ENCODE measurements at places on chromosomes 4 and X.

GRCh38 chr4:41360214-41360920, 103.6 kb downstream of the UCHL1 start:
- no peak for DNase-seq

- DNase-seq = no peak
Measured at GRCh38 chr4:28488021-28488420, 1627.4 kb downstream of the STIM2 start.

DNA sequence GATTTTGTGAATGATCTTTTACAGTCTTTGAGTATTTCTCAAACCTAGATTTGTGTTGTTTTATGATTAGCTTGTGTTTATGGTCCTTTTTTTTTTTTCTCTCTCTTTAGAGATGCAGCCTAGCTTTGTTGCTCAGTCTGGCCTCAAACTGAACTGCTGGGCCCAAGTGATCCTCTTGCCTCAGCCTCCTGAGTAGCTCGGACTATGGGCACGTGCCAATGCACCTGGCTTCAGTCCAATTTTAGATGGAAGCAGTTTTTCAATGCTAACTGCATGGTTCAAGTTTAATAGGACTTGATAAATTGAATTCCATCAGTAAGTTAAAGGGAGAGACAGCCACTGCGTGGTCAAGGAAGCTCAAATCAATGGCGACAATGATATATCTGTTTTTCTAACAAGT, 3.8 kb upstream of the FGG start:
- DNase-seq = no peak

DNA sequence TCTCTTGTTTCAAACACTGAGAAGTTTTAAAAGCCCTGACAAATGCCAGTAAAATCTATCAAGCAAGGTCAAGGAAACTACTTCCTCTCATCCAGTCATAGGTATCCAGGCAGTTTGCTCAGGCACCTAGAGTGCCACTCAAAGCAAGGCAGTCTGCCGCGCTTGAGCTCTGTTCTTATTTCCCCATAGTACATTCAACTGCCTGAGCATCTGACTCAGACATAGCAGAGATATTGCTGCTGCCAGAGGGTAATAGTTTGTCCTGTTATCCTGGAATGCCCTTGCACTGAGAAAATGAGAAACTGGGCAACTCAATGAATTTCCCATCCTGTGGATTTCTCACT, 16.1 kb upstream of the ATP8A1 start:
- DNase-seq = no peak

DNA sequence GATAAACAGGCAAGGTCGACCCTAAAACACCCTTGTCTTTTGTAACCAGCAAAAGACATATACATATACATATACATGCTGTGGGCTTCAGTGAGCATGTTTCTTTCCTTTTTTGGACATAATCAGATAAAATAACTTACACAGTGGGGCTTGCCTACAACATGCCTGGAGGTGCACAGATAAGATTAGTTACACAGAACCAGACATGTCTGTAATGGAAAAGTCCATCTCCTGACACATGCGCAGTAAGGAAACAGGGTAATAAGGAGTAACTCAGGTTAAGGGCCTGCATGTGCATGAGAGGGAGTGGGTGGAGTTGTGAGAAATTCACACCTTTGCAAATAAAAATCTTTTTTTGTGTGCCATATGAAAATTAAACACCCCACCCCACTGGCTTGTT, 3.4 kb downstream of the UGT2A1 start:
- DNase-seq = no peak

DNA sequence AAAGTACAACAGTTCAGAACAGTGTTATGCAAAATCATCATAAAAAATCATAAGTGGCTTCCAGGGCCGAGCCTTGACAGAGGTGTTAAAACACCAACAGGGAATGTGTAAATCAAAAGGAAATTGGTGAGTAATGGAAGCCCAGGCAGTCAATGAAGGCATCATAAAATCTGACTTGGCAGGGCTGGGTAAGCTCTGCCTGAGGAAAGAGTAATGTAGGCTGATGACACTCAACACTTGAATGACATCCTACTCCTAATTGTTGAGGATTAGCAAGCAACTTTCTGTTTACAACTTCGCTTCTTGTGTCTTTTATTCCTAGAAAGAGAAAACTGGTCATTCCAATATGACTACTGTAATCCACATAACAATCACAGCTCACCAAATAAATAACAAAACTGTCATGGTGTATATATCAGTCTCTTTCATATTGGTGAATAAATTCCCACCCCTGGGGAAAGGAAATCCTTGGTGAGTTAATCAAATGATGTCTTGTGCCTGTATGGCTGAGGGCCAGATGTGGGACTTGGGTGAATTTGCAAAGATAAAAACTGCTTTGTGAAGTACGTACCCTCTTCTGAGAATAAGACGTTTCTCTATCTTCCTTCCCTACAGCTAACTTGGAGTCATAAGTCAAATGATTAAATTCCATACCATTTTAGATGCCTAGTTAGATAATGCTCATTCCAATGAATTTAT, 196.8 kb downstream of the DCHS2 start:
- DNase-seq = no peak
